Suppressor macrophage (primary cell): ENCODE measurements at places on chromosomes 13 and 19.

DNA sequence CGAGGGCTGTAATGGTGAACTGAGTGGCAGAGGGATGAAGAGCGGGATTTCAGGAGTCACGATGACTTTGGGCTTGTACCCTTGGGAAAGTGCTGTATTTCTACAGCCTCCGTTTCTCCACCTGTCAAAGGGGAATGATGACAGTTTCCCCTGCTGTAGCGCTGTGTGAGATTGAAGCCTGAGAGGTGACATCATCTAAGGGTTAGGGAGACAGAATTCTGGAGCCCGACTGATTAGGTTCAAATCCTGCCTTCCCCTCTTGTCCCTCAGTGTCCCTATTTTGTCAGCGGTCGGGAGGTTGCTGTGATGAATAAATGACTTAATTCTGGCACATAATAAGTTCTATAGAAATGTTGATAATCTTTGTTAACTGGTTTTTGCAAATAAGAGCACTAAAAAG lies 693 bp downstream of the MRPL4 start:
- no peak for DNase-seq

- DNase-seq, result no peak
Observed at GRCh38 chr13:49343255-49343654, 95.5 kb downstream of the CDADC1 start.

DNA sequence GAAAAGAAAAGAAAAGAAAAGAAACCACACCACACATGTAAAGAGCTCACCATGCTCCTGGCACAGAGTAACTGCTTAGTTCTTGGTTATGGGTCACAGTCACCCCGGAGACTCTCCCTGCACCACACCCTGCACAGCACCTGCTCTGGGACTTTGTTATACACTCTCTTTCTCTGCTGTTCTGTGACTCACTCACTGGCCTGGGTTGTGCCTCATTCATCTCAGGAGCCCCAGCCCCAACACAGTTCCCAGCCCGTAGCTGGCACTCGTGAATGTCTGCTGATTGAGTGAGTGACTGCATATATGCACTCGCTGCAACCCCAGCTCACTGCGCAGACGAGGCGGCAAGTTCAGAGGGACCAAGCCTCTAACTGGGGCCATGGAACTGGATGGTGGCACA lies 22.9 kb upstream of the ZNF507 start:
- no peak for DNase-seq

DNA sequence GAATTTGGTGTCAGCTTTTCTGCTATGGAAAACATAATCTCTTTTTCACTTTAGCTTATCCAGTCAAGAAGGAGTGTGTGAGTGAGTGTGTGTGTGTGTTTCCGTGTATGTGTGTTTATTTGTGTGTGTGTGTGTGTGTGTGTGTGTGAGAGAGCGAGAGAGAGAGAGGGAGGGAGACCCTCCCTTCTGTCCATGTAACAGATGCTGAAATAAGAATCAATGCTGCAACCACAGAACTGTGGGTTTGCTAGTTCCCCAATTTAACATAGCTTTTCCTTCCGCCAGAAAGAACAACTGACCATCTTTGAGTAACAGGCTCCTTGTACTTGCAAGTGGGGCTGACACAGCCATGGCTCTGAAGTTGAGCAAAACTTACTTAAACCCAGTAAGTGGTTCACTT lies 5.2 kb downstream of the LCP1 start:
- peak; percentile 77 for DNase-seq

GRCh38 chr19:46442808-46443450 lies 14.2 kb upstream of the PNMA8C start:
- no peak for DNase-seq

DNA sequence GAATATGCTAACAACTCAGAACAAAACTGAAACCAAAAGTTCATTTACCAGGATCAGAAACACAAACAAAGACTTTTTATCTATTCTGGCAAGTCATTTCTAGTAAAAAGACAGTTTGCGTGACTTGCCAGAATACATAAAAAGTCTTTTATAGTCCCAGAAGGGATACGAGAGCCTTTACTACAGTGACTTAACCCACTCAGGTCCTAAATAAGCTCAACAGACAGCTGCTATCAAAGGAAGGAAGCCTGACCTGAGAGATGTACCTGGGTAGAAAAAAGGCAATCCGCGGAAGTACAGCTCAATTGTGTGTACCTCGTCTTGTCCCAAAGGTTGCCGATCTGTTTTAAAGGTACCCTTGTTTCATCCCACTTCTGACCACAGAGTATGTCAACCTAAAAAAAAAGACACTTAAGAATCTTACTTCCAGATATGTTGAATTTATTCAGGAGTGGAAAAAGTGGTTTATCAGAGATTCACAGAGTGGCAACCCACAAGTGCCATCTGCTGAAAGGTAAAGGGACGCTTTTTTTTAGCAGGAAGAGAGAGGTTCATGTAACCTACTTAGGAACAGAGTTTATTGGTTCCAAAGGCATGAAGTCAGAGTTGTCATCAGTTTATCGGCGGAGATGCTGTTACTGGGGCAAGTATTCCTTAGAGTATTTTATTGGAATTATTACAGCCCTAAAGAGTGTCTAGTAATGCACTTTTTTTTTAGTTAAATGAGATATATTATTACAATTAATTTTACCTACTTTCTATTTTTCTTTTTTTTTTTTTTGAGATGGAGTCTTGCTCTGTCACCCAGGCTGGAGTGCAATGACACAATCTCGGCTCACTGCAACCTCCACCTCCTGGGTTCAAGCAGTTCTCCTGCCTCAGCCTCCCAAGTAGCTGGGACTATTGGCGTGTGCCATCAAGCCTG lies 69.7 kb upstream of the C1QTNF9B start:
- no peak for DNase-seq

- no peak for DNase-seq
Observed at GRCh38 chr13:46595136-46595884, 42.3 kb downstream of the LRCH1 start.

DNA sequence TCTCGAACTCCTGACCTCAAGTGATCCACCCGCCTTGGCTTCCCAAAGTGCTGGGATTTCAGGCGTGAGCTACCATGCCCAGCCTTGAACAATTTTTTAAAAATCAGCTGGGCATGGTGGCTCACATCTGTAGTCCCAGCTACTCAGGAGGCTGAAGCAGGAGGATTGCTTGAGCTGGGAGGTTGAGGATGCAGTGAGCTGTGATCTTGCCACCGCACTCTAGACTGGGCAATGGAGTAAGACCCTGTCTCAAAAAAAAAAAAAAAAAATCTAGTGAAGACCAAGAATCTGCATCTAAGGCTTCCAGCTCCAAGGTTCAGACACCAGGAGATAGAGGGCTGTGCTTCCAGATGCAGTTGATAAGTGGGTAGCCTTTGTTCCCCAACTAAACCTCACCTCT lies 17.1 kb downstream of the DNASE2 start:
- no peak for DNase-seq

GRCh38 chr19:53183146-53183764 lies 9.9 kb downstream of the ZNF665 start:
- DNase-seq, result no peak

GRCh38 chr19:46830864-46831263 lies 19.8 kb downstream of the AP2S1 start:
- no peak for DNase-seq

DNA sequence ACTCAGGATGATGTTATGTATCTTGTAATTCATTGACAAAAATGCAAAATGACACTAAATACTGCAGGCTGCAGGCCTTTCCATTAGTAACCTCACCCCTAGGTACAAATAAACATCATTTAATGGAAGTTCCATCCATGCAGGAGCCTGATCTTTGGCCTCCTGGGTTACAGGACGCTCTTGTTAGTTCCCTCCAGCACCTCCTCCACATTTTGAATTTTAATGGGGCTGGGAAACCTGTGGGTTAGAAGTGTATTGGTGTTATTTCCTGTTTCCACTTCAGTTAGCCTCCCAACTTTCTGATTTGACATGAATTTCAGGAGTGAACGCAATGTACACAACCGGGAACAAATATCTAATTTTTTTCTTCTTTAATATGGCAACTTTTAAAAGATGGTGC lies 237.1 kb upstream of the ARGLU1 start:
- no peak for DNase-seq

DNA sequence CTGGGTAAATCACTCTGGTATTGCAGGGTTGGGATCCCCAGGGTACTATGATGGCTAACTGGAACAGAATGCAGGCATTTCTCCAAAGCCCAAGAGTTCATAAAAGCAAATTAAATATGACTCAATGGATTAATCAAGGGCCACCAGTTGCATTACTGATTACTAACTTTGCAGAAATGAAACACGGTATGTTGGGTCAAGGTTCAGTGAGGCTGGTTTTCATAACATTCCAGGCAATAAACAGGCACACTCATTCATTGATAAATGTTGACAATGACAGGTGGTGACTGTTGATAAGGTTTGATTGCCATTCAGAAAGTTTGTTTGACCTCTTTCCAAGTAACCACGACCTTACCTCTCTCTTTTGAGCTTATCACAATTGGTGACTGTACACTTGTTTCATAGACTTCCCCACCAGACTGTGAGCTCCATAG lies 506 bp upstream of the AP1M1 start:
- DNase-seq, result no peak

DNA sequence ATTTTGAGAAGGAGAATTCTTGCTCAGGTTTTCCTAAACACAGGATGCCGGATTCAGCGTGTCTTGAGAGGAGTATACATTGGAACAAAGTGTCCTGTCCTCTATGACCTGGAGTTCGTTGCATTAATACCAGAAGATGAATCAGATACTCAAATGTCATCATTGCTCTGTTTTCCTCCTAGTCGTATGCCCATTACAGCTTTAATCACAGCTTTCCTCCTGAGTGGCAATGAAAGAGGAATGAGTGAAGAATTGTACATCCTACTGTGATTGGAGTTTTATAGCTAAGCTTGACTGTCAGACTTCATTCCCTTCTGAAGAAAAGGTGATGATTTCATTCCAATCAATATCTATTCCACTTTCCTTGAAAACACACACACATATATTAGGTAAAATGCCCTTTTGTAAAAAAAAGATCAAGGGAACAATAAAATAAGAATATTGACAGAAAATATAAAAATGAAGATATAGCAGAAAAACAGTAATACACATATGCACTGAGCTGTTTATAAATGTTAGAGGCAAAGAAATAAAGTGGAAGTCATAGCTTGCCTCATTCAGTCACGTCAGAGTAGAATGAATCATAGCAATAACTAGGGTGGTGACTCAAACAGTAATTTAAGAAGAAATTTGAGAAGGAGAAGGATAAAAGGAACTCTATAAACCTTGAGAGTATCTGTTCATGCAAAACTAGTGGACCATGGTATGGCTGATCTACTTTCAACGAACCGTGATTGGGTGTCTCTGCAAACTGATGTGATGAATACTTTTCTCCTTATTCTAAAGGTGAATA lies 501.5 kb downstream of the SUCLA2 start:
- DNase-seq, result peak; percentile 88

DNA sequence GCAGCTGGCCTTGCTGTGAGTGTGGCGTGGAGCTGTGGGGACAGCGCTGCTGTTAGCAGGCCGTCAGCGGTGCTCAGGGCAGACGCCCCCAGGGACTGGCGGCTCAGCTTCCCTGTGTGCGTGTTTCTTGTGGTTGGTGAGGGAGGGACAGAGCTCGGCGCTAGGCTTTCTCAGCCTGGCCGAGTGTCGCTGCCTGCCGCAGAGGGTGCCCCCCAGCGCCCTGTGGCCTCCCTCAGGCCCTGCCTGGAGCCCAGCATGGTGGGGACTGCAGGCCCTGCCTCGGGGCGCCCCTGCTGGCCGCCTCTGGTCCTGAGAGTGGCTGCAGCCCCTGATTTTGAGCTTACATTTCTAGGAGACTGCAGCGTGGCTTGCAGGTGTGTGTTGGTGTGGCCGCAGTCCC lies 35.5 kb downstream of the DOT1L start:
- peak; percentile 27 for DNase-seq

DNA sequence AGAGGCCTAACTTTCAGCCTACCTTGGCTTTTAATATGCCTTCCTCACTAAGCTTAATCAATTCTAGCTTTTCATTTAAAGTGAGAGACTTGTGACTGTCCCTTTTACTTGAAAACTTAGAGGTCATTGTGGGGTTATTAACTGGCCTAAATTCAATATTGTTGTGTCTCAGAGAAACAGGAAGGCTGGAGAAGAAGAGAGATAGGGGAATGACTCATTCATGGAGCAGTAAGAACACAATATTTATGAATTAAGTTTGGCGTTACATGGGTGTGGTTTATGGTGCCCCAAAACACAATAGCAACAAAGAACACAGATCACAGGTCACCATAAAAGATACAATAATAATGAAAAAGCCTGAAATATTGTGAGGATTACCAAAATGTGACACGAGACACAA lies 612.1 kb downstream of the TBC1D4 start:
- no peak for DNase-seq

GRCh38 chr13:99124794-99125316 lies 75.8 kb upstream of the UBAC2 start:
- peak; percentile 21 for DNase-seq

DNA sequence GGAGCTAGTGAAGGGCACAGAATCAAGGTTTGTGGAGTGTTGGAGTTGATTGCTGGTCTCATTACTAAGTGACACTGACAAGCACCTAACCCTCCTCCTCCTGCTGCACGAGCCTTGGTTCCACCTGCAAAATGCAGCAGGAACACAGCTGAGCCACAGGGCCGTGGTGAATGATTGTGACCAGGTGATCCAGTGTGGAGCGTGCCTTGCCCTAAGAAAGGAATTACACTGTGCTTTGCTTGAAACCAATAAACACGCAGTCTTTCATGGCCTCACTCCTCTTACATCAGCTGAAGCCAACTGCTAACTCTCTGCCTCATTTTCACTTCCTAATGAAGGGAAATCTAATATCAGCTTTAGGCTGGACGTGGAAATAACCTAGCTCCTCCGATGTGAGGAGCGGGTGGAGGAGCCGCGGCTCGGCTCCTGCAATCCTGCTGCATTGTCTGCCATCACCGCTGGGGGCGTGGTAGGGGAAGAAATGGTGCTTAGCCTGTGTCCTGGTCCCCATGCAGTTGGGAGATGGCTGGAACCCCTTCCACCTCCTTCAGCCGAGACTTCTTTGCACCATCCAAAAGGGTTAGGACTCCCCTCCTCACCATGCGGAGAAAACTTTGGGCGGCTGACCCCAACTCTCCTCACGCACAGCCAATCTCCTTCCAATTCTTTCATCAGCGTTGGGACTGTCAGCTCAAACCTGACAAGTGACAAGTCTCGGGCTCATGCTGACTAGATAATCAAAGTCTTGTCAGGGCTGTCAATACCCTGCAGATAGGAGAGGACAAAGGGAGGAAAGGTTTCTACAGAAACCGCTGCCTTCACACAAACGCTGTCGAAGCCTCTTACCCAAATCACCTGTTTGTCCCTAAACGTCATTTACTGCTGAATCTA lies 427.9 kb downstream of the ZNF536 start:
- DNase-seq, result peak; percentile 62

DNA sequence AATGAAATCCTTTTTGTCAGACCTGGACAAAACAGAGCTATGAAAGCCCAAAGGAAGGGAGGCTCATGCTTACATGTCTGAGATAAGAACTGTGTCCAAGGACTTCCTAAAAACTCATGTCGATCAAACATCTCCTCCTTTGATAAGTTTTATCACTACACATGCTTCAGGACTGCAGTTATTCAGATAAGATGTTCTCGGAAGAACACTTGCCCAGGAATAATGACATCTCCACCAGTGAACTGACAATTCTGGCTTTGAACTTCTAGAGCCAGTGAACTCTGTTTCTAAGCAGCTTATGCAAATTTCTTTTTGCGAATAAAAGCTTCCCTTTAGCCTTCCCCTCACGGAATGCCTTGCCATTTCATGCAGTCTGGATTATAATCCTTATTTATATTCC lies 561.6 kb downstream of the TBC1D4 start:
- no peak for DNase-seq

GRCh38 chr13:84446972-84447639 lies 564.8 kb upstream of the SLITRK1 start:
- DNase-seq, result no peak

GRCh38 chr19:18931316-18932162 lies 9.5 kb downstream of the HOMER3 start:
- no peak for DNase-seq

- DNase-seq, result no peak
Observed at GRCh38 chr13:39185326-39185725, 147.1 kb downstream of the NHLRC3 start.
